ENCODE measurements at places on chromosomes 4 and X. TPM values are rescaled to one million over a fixed set of nuclear protein-coding genes. Genes with fewer than 3 reads are reported as not detected.

Gene PABPC1L2B
- not detected for polyA plus RNA-seq

Gene IDH3G
- 54.9 TPM for polyA plus RNA-seq

Gene CLNK
- polyA plus RNA-seq, result 0.20 TPM

Gene GASK1B
- polyA plus RNA-seq, result 62.3 TPM

Gene DAPP1
- 1.00 TPM for polyA plus RNA-seq

Gene TBC1D25
- 6.9 TPM for polyA plus RNA-seq

Gene RPL36A
- 2,503 TPM for polyA plus RNA-seq

Gene NXF2
- polyA plus RNA-seq, result not detected

Gene ETDA
- polyA plus RNA-seq, result not detected

Gene CTAG1A
- not detected for polyA plus RNA-seq

Measured in muscle of leg (tissue), 16 donors.